ENCODE measurements at places on chromosomes 13 and 19.
A peak's percentile ranks its signal among the peaks of the same experiment; 100 is the strongest.

GRCh38 chr13:34020388-34020787 lies 202.4 kb downstream of the RFC3 start:
- no peak overlapping the region for H3K27ac ChIP-seq
- H3K36me3 ChIP-seq = no peaks in the 10 kb centered on the region
- DNase-seq = no peak
- H3K27me3 ChIP-seq = no peaks in the 10 kb centered on the region

GRCh38 chr13:78630511-78630910 lies 27.2 kb upstream of the POU4F1 start:
- H3K27me3 ChIP-seq = no peaks in the 10 kb centered on the region
- H3K4me1 ChIP-seq = no peaks in the 10 kb centered on the region
- H3K36me3 ChIP-seq = peaks cover 24% of the 10 kb centered on the region
- no peak overlapping the region for H3K4me3 ChIP-seq

- H3K36me3 ChIP-seq = peaks cover 12% of the 10 kb centered on the region
- peak overlapping the region; percentile 65 for H3K27ac ChIP-seq
- H3K4me1 ChIP-seq = peaks cover 64% of the 10 kb centered on the region
- no peak for DNase-seq
These were observed 3.3 kb downstream of the LYL1 start for GRCh38 chr19:13099073-13099999.

DNA sequence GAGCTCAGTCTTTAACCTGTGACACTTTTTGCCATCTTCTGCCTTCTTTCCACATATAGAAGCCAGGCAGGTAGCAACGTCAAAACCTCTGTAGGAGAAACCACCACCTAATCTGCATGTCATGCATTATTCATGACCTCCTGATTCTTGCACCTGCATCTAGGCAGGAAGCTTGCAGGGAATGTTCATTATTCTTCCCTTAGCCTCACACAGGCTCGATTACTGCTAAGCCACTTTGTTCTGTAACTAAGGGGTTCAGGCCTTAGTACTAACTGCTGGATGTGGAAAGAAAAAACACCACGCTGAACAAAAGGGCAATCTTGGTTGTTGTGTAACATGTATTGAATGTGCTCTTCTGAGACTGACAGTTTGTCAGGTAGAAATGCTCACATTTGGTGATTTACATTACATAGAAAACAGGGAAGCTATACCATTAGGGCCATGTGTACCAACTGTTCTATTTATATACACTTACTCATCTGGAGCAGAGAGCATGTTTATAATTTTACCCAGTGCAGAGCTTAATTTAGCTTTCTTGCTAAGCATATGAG lies 366.9 kb downstream of the KLF12 start:
- no peaks in the 10 kb centered on the region for H3K27me3 ChIP-seq
- no peak for DNase-seq
- H3K36me3 ChIP-seq = no peaks in the 10 kb centered on the region
- H3K27ac ChIP-seq = peak overlapping the region; percentile 44

Data from thoracic aorta (tissue), 2 donors.